Psoas muscle (tissue), 8 donors: ENCODE measurements at places on chromosomes 4 and X. TPM values are rescaled to one million over a fixed set of nuclear protein-coding genes. Genes with fewer than 3 reads are reported as not detected.

GRCh38 chrX:124540474-124540873 is 194.1 kb downstream of the SH2D1A start:
- no peak overlapping the region for H3K4me3 ChIP-seq
- no peaks in the 10 kb centered on the region for H3K36me3 ChIP-seq
- H3K27ac ChIP-seq = no peak overlapping the region
- DNase-seq = no peak
- H3K27me3 ChIP-seq = no peaks in the 10 kb centered on the region

DNA sequence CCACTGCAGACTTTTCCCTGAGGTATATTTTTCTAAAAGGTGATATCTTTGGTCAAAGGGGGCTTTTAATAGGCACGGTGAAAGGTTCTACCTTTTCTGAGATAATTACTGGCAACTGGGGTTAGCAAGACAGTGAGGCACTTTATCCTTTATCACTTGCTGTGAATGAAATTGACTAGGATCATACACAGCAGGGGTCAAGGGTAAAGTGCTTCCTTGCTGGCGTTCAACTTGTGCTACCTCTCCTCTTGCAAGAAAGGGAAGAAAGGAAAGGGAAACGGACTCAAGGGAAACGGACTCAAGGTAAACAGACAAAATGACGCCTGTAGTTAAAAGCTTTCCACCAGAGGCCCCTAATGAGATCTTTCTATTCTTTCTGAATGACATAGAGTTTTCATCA is 78.6 kb upstream of the RAPGEF2 start:
- H3K27me3 ChIP-seq = no peaks in the 10 kb centered on the region
- H3K27ac ChIP-seq = no peak overlapping the region
- peaks cover 4% of the 10 kb centered on the region for H3K4me1 ChIP-seq

The HEPH gene
- 0.64 TPM for total RNA-seq

GRCh38 chr4:5976431-5976830 is 41.8 kb downstream of the C4orf50 start:
- H3K4me3 ChIP-seq = no peak overlapping the region
- H3K36me3 ChIP-seq = no peaks in the 10 kb centered on the region
- no peak for DNase-seq

DNA sequence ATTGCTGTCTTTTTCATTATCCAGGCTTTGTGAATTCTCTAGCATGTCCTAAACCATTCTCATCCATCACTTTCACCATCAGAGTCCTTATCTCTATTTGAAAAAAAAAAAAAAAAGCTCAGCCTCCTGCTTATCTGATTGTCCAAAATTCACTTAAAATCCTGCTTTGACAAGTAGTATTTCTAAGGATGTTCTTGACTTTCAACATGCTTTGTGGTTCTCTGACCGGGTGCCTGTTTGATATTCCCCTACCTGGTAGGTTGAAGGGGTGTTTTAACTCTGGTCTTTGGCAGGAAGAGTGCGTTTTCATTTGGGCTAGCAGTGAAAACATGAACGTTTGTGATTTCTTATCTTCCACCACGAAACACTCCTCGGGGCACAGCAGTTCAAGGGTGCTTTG is 17.3 kb upstream of the BBS12 start:
- H3K4me3 ChIP-seq = no peak overlapping the region
- H3K27me3 ChIP-seq = no peaks in the 10 kb centered on the region
- H3K4me1 ChIP-seq = no peaks in the 10 kb centered on the region
- H3K36me3 ChIP-seq = no peaks in the 10 kb centered on the region

DNA sequence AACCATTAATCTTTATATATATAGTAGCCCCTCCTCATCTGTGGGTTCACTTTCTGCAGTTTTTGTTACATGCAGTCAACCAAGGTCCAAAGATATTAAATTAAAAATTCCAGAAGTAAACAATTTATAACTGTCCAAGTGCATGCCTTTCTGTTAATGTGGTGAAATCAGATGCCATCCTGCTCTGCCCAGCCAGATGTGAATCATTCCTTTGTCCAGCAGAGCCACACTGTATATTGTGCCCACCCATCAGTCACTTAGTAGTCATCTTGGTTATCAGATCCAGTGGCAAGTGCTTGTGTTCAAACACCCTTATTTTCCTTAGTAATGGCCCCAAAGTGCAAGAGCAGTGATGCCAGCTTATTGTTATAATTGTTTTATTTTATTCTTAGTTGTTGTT is 17.2 kb upstream of the PRDM5 start:
- no peaks in the 10 kb centered on the region for H3K36me3 ChIP-seq
- H3K27me3 ChIP-seq = no peaks in the 10 kb centered on the region
- no peak overlapping the region for H3K27ac ChIP-seq
- H3K4me1 ChIP-seq = no peaks in the 10 kb centered on the region

The ABCG2 gene
- total RNA-seq = 1.8 TPM
